Pons (tissue), 1 donor: ENCODE measurements at places on chromosomes 6 and 20.

DNA sequence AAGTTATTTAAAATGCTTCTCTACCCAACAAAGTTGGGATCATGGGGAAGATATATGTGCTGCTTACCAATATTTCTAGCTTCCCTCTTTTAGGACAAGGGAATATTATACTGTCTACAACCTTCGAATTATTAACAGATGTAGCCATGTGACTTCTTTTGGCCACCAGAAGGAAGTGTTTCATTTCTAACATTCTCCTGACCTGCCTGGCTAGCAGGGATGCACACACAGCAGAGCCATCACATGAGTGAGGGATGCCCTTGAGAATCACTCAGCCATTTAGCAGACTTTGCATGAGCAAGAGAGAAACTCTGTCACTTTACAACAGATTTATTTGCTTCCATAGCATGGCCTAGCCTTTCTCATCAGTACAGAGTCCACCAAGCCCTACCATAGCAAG is 230.7 kb upstream of the MARCKS start:
- no peak for DNase-seq

- no peak for DNase-seq
These were observed 16.0 kb downstream of the SLA2 start for GRCh38 chr20:36629719-36630681.

- no peak for DNase-seq
These were observed 46.6 kb upstream of the SLC9A8 start for GRCh38 chr20:49765846-49766541.

GRCh38 chr20:9989066-9989724 is 45.6 kb upstream of the ANKEF1 start:
- DNase-seq = peak; percentile 86

DNA sequence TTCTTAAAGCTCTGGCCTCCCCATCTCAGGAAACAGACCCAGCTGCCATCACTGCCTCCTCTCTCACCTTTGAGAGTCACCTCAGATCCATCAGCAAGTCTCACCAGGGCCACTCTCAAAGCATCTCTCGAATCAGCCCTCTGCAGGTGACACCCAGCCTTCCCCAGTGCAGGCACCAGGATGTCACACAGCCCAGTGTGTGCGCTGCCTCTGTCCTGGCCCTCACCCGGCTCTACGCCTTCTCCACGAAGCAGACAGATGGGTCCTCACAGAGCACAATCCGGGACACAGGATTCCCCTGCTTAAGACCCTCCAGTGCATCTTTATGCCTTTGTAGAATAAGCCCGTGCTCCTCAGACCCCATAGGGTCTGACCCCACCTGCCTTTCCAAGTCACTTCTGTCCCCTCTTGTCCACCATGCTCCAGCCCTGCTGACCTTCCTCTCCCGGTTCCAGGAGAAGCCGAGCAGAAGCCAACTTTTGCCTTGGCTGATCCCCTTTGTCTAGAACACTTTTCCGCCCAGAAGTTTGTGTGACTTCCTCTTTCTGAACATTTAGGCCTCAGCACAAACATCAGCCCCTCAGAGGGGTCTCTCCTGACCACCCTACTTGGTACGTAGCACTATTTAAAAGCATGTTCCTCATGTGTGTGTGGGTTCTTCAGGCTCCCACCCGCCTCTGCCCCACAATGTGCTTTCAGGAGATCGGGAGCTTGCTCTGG is 60.2 kb downstream of the PSMG4 start:
- no peak for DNase-seq

- DNase-seq = no peak
These were observed 245.9 kb downstream of the FARS2 start for GRCh38 chr6:5507131-5507681.
